ENCODE measurements at places on chromosomes 2 and 18. TPM values are rescaled to one million over a fixed set of nuclear protein-coding genes. Genes with fewer than 3 reads are reported as not detected.
A peak's percentile ranks its signal among the peaks of the same experiment; 100 is the strongest.

ATP6V1B1 gene
- total RNA-seq, result 6.3 TPM

B3GNT7 gene
- total RNA-seq, result 1.5 TPM

SOWAHC gene
- total RNA-seq, result 12.7 TPM

COLEC11 gene
- not detected for total RNA-seq

MYO3B gene
- total RNA-seq, result not detected

NEB gene
- total RNA-seq, result 0.40 TPM

PSTPIP2 gene
- total RNA-seq, result 4.5 TPM

GPC1 gene
- 149 TPM for total RNA-seq

ACTG2 gene
- 191 TPM for total RNA-seq

DNA sequence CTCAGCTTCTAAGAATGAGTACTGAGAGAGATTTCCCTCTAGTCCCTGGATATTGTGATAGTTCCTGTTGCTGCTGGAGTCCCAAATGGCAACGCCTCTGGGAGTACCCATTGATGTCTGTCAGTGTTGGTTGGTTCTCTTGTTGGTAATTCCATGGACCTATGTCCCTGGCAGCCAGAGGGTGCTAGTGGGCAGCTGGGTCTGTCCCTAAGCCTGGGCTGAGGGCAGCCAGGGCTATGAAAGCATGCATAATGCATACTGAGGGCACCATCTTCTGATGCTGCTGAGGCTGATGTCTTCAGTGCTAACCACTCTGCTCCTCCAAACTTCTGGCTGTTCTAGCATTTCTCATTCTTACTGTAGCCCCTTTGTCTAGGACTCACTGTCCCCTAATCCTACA, 35.9 kb downstream of the NABP1 start:
- H3K4me3 ChIP-seq, result no peak overlapping the region
- no peak overlapping the region for H3K27ac ChIP-seq
- H3K27me3 ChIP-seq, result peaks cover 6% of the 10 kb centered on the region

- H3K27me3 ChIP-seq, result peaks cover 2% of the 10 kb centered on the region
- H3K27ac ChIP-seq, result no peak overlapping the region
- no peaks in the 10 kb centered on the region for H3K36me3 ChIP-seq
- no peaks in the 10 kb centered on the region for H3K4me1 ChIP-seq
Observed at GRCh38 chr2:216849987-216850386, 9.9 kb downstream of the TNP1 start.

GRCh38 chr2:8794923-8795825, 42.2 kb downstream of the KIDINS220 start:
- H3K27me3 ChIP-seq, result no peaks in the 10 kb centered on the region
- no peak overlapping the region for H3K27ac ChIP-seq
- no peak for DNase-seq
- H3K4me3 ChIP-seq, result no peak overlapping the region

DNA sequence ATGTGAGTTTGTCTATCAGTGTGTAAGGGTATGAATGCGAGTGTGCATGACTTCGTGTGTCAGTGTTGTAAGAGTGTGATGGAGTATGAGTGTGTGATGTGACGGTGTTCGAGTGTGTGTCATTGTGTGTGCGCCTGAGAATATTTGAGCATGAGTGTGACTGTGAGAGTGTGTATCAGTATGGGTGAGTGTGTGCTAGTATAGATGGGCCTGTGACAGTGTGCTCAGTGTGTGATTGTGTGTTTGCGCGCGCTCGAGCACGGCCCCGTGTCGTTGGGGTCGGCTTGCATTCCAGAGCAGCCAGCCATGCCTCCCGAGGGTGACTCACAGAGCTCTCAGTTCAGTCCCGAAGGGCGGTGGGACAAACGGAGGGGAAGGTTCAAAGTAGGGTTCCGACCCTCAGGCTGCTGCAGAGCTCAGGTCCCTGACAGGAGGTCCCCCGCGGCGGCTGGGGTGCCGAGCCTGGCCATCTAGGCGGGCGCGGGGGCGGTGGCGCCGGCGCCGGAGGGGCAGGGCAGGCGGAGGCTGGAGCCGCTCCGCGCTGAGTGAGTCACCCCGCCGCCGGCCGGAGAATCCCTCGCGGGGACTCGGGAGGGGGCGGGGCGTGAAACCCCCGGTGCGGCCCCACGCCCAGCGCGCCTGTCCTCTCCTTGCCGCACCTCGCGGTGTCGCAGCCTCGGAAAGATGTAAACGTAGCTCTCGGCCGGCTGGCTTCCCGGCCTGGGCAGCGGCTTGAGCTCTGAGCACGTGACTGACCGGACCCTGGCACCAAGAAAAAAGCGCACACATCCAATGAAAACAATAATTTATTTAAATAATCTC, 3.8 kb downstream of the DLX2 start:
- H3K4me1 ChIP-seq, result peaks cover 60% of the 10 kb centered on the region
- H3K27ac ChIP-seq, result peak overlapping the region; percentile 100
- peak overlapping the region; percentile 96 for H3K4me3 ChIP-seq
- H3K27me3 ChIP-seq, result no peaks in the 10 kb centered on the region
- DNase-seq, result peak; percentile 95

- H3K27ac ChIP-seq, result no peak overlapping the region
- H3K36me3 ChIP-seq, result no peaks in the 10 kb centered on the region
- H3K4me3 ChIP-seq, result no peak overlapping the region
- H3K4me1 ChIP-seq, result peaks cover 2% of the 10 kb centered on the region
- DNase-seq, result no peak
Observed at GRCh38 chr18:34697891-34698290, 12.2 kb upstream of the DTNA start.

DNA sequence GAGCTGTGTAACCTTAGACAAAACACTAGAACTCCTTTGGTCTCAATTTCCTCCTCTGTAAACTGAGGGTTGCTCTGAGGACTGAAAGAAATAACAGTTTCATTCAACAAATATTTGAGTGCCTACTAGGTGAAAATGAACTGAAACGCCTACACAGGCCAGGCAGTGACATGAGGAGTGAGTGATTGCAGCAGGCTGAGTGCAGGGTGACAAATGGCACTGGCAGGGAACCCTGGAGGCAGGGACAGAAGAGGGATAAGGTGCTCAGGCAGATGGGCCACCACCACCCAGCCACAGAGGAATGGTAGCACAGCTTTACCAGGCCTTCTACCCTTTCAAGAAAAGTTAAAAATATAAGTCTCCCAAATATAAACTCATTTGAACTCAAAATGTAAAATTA, 11.5 kb upstream of the RNU4ATAC start:
- peaks cover 32% of the 10 kb centered on the region for H3K36me3 ChIP-seq
- no peak overlapping the region for H3K4me3 ChIP-seq
- H3K27ac ChIP-seq, result no peak overlapping the region

GRCh38 chr2:16128746-16129610, 188.6 kb downstream of the MYCN start:
- H3K36me3 ChIP-seq, result no peaks in the 10 kb centered on the region
- H3K4me3 ChIP-seq, result no peak overlapping the region
- H3K27ac ChIP-seq, result no peak overlapping the region
- no peaks in the 10 kb centered on the region for H3K4me1 ChIP-seq

DNA sequence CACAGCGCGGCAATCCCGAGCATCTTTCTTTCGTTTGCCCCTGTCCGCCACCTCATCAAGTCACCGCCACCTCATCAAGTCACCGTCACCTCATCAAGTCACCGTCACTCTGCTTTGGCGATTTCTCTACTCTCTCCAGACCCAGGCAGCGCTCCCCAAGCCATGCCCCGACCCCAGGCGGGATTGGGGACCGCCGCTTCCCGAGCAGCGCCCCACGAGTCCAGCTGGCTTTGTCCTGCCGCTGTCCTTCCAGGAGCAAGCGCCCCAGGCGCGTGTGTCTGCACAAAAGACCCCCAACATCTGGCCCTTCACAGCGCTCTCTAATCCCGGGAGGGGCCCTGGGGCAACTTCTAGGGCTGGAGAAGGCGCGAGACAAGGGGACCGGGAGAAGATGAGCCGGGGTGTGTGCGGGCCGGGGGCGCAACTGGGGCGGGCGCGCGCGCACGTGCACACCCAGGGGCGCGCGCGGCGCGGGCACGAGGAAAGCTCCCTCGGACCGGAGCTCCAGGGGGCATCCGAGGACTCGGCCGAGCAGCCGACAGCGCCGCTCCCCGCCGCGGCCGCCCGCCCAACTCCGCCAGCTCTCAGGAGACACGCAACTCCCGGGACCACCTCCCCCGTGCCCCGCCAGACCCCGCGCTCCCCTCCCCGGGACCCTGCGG, 633 bp upstream of the RNF152 start:
- H3K27ac ChIP-seq, result peak overlapping the region; percentile 87
- H3K36me3 ChIP-seq, result peaks cover 24% of the 10 kb centered on the region
- peak; percentile 86 for DNase-seq
- peaks cover 53% of the 10 kb centered on the region for H3K4me1 ChIP-seq
- no peaks in the 10 kb centered on the region for H3K27me3 ChIP-seq

- no peaks in the 10 kb centered on the region for H3K27me3 ChIP-seq
- H3K4me1 ChIP-seq, result no peaks in the 10 kb centered on the region
- H3K36me3 ChIP-seq, result peaks cover 41% of the 10 kb centered on the region
- H3K4me3 ChIP-seq, result no peak overlapping the region
- DNase-seq, result no peak
Observed at GRCh38 chr18:57555134-57555533, 31.4 kb downstream of the FECH start.

DNA sequence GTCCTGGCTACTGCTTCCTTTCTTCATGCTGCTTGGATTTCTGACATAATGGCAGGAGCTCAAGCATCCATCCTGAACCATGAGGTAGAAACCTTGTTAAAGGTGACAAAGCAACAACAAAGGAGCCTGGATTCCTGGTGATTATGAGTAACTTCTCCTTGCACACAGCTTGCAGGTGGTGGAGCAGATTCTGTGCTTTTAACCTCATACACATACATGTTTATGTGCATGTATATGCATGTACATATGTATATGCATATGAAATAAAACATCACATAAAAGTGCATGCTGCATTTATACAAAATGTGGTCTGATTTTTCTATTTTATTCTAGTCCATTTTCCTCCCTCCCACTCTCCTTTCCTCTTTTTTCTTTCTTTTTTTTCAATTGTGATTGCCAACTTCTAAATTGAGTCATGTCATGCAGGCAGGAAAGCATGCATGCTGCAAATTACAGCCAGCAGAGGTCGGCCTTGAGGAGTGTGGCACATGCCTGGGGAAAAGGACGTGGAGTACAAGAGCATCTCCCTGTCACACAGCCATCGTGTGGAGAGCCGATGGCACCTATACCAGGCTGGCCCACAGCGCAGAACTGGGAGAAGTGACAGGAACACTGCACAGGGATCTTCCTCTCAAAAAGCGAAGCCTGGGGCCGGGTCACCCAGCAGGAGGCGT, 17.9 kb downstream of the LCT start:
- no peak overlapping the region for H3K27ac ChIP-seq
- no peak for DNase-seq
- no peak overlapping the region for H3K4me3 ChIP-seq
- no peaks in the 10 kb centered on the region for H3K27me3 ChIP-seq
- H3K4me1 ChIP-seq, result peaks cover 11% of the 10 kb centered on the region

- no peaks in the 10 kb centered on the region for H3K36me3 ChIP-seq
- no peak overlapping the region for H3K4me3 ChIP-seq
- no peaks in the 10 kb centered on the region for H3K4me1 ChIP-seq
- peaks cover 27% of the 10 kb centered on the region for H3K27me3 ChIP-seq
- DNase-seq, result peak; percentile 30
Observed at GRCh38 chr18:57951117-57951796, 92.8 kb upstream of the NEDD4L start.

DNA sequence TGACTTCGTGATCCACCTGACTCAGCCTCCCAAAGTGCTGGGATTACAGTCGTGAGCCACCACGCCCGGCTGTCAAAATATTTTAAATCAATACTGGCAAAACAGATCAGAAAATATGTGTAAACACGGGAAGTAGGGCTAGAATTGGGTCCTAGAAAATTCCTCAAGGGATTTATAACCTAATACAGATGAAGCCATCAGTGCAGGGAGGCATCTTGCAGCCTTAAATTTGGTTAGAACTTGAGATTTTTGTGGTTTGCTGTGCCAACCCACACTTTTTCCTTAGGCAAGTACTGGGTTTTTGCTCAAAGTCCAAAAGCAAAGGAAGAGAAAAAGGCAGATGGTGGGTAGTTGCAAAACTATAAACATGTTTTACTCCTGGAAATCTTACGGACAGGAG, 33.7 kb upstream of the NFE2L2 start:
- peaks cover 32% of the 10 kb centered on the region for H3K4me1 ChIP-seq
- H3K4me3 ChIP-seq, result no peak overlapping the region
- H3K36me3 ChIP-seq, result peaks cover 2% of the 10 kb centered on the region
- DNase-seq, result no peak
- no peaks in the 10 kb centered on the region for H3K27me3 ChIP-seq

GRCh38 chr2:20880221-20880771, 57.4 kb upstream of the LDAH start:
- peaks cover 26% of the 10 kb centered on the region for H3K27me3 ChIP-seq
- H3K4me3 ChIP-seq, result no peak overlapping the region
- peaks cover 2% of the 10 kb centered on the region for H3K36me3 ChIP-seq
- no peaks in the 10 kb centered on the region for H3K4me1 ChIP-seq
- no peak for DNase-seq

GRCh38 chr2:198056836-198057235, 252.4 kb downstream of the PLCL1 start:
- no peak overlapping the region for H3K27ac ChIP-seq
- H3K27me3 ChIP-seq, result peaks cover 4% of the 10 kb centered on the region
- no peaks in the 10 kb centered on the region for H3K36me3 ChIP-seq
- H3K4me3 ChIP-seq, result no peak overlapping the region

- peaks cover 20% of the 10 kb centered on the region for H3K27me3 ChIP-seq
- no peak for DNase-seq
- H3K27ac ChIP-seq, result no peak overlapping the region
- no peaks in the 10 kb centered on the region for H3K36me3 ChIP-seq
- H3K4me1 ChIP-seq, result peaks cover 30% of the 10 kb centered on the region
- H3K4me3 ChIP-seq, result no peak overlapping the region
Observed at GRCh38 chr18:50814395-50814794, 5.4 kb downstream of the MRO start.

GRCh38 chr2:188666503-188666902, 307.7 kb upstream of the COL3A1 start:
- no peak for DNase-seq
- H3K4me1 ChIP-seq, result peaks cover 36% of the 10 kb centered on the region
- no peaks in the 10 kb centered on the region for H3K27me3 ChIP-seq
- no peaks in the 10 kb centered on the region for H3K36me3 ChIP-seq
- no peak overlapping the region for H3K27ac ChIP-seq

- no peaks in the 10 kb centered on the region for H3K4me1 ChIP-seq
- no peak overlapping the region for H3K4me3 ChIP-seq
- peaks cover 29% of the 10 kb centered on the region for H3K36me3 ChIP-seq
- H3K27me3 ChIP-seq, result no peaks in the 10 kb centered on the region
- no peak for DNase-seq
Observed at GRCh38 chr2:74427551-74427950, 6.0 kb downstream of the WDR54 start.

DNA sequence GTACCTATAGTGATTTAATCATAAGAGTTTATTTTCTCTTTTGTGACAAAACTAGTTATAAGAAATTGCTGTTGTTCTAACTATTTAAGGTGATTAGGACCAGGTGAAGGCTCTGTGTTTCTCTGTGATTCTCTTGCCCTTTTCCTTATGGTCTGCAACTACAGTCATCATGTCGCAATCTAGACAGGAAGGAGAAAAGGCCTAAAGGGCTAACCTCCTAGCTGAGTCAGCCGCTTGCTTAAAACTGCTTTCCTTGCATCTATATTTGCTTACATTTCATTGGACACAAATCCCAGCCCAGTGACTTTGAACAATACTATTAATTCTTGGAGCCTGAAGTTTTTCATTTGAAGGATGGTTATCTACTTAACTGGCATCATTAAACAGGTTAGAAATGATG, 93.1 kb downstream of the PIK3C3 start:
- no peaks in the 10 kb centered on the region for H3K27me3 ChIP-seq
- peak overlapping the region; percentile 25 for H3K27ac ChIP-seq
- H3K4me1 ChIP-seq, result peaks cover 35% of the 10 kb centered on the region

- DNase-seq, result no peak
- no peak overlapping the region for H3K27ac ChIP-seq
- H3K36me3 ChIP-seq, result no peaks in the 10 kb centered on the region
- H3K4me1 ChIP-seq, result peaks cover 24% of the 10 kb centered on the region
- no peaks in the 10 kb centered on the region for H3K27me3 ChIP-seq
- no peak overlapping the region for H3K4me3 ChIP-seq
Observed at GRCh38 chr2:43162511-43162776, 64.0 kb downstream of the ZFP36L2 start.
